Spinal cord (tissue), 10 donors: ENCODE measurements at places on chromosomes 3 and 15. TPM values are rescaled to one million over a fixed set of nuclear protein-coding genes. Genes with fewer than 3 reads are reported as not detected.

GRCh38 chr3:43017593-43018195, 38.6 kb downstream of the GASK1A start:
- DNase-seq: no peak
- no peak overlapping the region for H3K27ac ChIP-seq
- H3K4me1 ChIP-seq: peaks cover 9% of the 10 kb centered on the region
- H3K27me3 ChIP-seq: no peaks in the 10 kb centered on the region
- no peak overlapping the region for H3K4me3 ChIP-seq

- H3K27ac ChIP-seq: no peak overlapping the region
- DNase-seq: no peak
- H3K36me3 ChIP-seq: peaks cover 27% of the 10 kb centered on the region
- H3K4me3 ChIP-seq: no peak overlapping the region
- no peaks in the 10 kb centered on the region for H3K4me1 ChIP-seq
- no peaks in the 10 kb centered on the region for H3K27me3 ChIP-seq
These were observed 36.0 kb downstream of the LEO1 start for GRCh38 chr15:51935466-51936104.

DNA sequence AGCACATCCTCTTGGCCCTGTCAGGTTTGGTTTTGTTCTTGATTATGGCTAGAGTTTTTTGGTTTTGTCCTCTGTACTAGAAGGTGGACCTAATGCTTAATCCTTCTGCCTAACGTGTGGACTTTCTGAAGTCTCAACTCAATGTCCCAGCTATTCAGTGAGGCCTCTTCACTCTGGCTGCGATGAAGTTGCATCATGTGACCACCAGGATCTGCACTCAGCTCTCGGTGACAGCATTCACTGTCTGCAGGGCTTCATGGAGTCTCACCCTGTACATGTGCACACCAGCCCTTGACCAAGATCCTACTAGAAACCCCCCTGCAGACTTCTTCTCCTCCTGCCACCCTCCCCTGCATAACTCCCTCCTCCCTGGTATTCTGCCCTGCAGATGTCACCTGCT, 38.7 kb upstream of the HRH1 start:
- H3K4me3 ChIP-seq: no peak overlapping the region
- no peak overlapping the region for H3K27ac ChIP-seq
- no peaks in the 10 kb centered on the region for H3K36me3 ChIP-seq
- no peaks in the 10 kb centered on the region for H3K27me3 ChIP-seq

DNA sequence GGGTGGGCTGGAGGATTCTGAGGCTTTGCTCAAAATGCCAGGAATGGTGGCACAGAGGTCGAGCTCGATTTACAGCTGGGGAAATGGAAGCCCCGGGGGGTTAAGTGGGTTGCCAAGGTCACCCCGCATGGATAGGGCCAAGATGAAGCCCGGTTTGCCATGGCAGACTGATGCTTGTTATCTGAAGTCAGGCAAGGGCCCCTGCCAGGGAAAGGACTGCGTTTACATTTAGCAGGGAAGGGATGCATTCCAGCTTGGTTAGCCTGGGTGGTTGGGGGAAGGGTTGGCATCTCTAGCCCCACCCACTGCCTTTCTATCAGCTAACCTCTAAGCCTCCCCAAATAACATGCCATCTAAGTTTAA, 79.0 kb downstream of the RPLP1 start:
- H3K4me1 ChIP-seq: peaks cover 55% of the 10 kb centered on the region
- H3K4me3 ChIP-seq: no peak overlapping the region
- H3K27me3 ChIP-seq: no peaks in the 10 kb centered on the region
- H3K27ac ChIP-seq: peak overlapping the region; percentile 76

DNA sequence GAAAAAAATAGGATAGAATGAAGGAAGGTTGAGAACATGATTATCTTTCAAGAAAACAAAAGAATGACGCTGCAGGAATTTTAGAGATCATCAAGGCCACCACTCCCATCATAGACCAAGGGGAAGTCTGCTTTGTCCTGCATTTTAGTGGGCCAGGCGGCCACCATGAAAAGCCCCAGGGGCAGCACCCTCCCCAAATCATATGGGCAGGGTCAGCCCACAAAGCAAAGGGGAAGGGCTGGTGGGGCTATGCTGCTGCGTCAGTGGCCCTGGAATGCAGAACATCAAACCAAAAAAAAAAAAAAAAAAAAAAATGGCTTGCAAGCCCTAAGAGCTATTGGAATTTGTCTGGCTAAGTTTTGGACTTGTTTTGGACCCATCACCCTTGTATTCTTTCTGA, 620.8 kb downstream of the ROBO2 start:
- H3K4me3 ChIP-seq: no peak overlapping the region
- no peaks in the 10 kb centered on the region for H3K27me3 ChIP-seq
- no peak for DNase-seq
- H3K27ac ChIP-seq: no peak overlapping the region

The ILDR1 gene
- not detected for polyA plus RNA-seq

The PPM1L gene
- 30.6 TPM for polyA plus RNA-seq

The KLHL6 gene
- polyA plus RNA-seq: 1.6 TPM

The ZNF662 gene
- 26.9 TPM for polyA plus RNA-seq

The DZIP1L gene
- polyA plus RNA-seq: 14.8 TPM

The LINGO1 gene
- 134 TPM for polyA plus RNA-seq
